IPS-NIHi11 (cell line): ENCODE measurements at places on chromosomes 2 and 18.

DNA sequence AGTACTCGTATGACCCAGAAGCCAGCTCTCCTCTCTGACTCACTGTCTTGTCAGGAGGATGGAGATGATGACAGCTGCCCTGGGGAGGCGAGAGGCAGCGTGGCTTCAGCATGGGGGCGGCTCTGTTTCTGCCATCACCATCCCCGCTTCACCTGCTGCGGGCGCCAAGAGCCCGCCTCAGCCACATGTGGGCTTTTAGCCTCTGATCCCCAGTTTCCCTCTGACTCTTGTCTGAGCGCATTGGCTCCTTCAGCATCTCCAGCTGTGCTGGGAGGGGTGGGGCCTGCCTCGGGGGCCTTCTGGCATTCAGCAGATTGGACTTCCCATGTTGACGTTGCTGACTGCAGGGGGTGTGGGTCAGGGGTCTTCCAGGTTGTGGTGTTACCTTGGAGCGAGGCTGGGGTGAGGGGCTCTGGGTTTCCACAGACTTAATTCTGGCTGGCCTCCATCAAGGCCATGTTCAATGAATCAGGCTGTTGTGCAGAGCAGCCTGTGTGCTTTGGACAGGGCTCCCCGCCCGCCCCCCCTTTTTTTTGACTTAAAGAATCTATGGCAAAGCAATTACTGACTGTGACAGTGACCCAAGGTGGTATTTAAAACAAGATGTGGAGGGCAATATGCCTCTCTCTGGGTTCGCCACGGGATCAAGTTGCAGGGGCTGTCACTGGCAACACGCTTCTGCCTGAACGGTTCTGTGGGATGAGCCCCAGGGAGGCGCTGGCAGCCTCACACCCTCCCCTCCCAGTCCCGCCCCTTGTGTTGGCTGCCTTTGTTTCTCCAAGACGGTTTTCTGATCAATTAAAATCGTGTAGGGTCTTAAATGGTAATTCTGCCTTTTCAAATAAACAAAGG, 228.3 kb downstream of the LDLRAD4 start:
- no peak for DNase-seq

DNA sequence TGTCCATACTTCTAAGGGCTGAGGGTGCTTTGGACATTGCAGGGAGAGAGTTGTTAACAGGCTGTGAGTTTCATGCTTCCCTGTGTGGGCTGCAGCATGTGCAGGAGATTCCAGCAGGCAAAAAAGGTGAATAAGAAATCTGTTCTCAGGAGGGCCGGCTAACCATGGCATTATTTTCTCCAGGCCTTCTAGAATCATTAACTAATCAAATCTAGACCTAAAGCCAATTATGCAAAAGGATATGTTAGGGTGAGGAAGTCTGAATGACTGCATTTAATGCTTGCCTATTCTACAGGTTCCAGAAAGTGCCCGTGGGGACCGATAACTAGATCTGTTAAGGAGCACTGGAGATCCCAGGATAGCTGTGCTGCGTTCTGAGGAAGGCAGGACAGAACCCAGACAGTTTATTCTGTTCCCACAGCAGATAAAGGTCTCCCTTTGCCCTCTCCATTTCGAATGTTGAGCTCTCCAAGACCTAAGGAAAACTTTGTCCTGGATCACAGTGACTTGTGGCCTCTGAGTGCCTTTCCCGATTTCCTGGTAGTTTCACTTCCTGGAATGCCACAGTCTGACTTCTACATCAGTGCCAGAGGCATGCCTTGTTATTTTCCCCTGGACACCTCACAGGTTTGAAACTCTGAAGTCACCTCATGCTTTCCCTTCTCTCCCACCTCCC, 50.0 kb upstream of the ZFP36L2 start:
- no peak for DNase-seq

DNA sequence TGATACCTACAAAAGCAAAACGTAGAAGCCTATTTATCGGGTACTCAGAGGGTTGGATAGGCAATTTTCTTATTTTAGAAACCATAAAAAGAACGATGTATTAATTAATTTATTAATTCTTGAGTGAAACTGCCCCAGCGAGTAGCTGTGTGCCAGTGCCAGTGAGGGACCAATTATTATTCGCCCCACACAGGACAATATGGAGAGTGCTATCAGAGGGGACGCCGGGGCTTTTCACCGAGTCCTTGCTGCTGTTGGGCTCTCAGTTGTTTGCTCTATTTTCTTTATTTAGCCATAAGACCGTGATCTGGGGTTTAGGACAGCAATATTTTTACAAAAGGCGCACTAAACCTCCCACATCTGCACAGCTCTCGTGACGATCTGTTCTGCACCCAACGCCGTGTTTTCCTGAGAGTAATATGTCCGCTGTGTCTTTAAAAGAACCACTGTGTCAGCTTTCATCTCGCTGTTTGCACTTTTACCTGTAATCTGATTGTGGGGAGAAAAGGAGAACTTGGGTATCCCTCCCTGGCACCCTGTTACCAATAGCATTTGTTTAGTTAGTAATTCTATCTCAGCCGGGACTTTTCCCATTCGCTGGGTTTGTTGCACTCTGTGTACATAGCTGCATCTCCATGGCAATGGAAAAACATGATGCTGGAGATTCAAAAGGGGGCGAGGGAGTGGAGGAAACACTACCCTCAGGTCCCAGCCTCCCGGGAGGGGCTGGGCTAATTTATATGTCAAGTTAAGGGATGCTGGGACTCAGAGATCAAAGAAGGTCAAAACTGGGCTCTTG, 30.1 kb upstream of the ZNF516 start:
- no peak for DNase-seq

DNA sequence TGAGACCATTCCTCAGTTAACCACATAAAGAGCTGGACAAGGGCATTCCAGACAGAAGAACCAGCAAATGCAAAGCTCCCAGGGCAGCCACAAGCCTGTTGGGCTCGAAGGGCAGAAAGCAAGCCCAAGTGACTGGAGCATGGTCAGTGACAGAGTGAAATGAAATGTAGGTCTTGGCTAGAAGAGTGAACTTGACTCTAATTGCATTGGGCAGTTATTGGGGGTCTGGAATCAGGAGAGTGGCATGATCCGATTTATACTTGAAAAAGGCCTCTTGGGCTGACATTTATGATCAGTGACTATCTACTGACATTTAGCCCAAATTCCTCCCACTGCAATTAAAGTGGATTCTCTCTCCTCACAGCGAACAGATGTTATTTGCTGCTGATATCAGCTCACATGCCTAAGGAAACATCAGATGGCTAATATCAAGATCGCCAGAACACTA, 152.5 kb upstream of the KLF7 start:
- DNase-seq, result no peak

- no peak for DNase-seq
These were observed 62.0 kb downstream of the ACOXL start for GRCh38 chr2:110794390-110794789.
